ENCODE measurements at places on chromosomes 3 and 15.
A peak's percentile ranks its signal among the peaks of the same experiment; 100 is the strongest.

DNA sequence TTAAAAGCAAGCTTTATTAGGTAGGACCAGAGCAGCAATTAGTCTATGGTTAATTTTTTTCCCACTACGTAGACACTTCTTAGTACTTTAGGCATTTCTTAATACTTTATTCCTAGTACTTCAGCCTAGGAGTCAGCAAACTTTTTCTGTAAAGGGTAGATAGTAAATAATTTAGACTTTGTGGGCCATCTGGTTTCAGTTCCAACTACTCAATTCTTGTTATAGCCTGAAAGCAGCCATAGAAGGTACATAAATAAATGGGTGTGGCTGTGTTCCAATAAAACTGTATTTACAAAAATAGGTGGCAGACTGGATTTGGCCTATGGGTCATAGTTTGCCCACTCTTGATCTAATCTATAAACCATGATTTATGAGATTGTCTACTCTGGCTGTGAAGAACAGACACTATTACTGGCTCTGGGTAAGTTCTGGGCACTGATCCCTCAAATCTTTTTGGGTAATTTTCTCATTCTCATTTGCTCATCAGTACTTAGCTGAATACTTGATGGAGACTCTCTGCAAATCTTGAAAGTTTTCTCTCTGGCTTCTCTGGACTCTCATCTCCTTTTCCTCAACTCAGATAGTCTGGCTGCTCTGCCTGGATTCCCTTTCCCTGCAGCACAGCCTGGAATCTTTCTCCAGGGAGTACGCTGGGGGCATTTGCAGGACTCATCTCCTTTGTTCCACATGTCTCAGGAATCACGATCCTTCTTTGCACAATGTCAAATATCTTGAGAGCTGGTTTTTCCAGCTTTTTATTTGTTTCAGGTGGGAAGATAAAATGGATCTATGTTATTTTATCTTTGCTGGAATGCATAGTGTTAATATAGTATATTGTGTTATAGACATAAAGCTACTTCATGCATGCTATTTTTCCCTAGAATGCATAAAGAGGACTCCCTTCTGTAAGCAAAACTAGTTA lies 524.8 kb upstream of the TBL1XR1 start:
- DNase-seq = no peak

DNA sequence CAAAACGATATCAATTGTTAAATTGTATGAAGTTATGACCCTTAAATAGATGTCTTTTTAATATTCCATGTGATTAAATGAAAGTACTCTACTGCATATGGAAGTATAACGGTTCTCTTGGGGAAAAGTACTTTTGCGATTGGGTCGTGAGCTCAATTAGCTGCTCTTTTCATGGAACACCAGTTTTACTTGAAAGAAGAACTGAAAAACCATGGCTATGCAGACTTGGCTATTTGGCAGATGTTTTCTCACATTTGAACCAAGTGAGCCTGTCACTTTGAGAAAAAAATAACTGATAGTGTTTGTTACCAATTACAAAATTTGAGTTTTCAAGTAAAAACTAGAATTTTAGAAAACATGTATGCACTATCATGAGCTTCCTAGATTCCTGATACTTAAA lies 5.9 kb upstream of the INAFM2 start:
- DNase-seq = no peak

- no peak for DNase-seq
Measured at GRCh38 chr3:49266410-49267095, 10.5 kb downstream of the C3orf62 start.

DNA sequence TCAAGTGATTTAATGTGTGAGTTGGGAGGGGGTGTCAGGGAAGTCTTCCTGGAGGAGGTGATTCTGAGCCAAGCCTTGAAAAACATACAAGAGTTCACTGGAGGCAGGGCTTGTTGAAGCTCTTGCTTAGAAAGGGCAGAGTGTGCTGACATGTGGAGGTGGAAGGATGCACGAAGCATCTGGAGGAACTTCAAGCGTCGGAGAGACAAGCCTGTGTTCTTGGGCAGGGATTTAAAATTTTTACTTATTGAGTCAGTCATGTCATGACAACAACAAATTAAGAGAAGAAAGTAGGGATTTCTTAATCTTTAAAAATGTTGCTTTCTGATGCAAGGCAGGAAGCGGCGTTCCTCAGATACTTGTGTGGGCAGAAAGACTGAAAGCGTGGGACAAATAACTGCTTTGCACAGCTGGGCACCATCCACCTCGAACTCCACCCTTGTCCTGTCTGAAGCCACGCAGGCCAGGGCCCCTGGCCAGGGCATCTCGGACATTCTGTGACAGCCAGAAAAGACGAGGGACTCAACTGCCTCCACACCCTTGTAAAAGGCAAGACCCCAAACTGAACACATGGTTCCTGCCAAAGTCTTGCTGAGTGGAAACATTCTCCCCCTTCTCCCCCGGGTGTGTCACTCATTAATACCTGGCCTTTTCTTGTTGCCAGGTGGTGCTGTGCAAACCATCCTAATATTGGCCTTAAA lies 6.9 kb upstream of the IL16 start:
- peak; percentile 95 for DNase-seq

DNA sequence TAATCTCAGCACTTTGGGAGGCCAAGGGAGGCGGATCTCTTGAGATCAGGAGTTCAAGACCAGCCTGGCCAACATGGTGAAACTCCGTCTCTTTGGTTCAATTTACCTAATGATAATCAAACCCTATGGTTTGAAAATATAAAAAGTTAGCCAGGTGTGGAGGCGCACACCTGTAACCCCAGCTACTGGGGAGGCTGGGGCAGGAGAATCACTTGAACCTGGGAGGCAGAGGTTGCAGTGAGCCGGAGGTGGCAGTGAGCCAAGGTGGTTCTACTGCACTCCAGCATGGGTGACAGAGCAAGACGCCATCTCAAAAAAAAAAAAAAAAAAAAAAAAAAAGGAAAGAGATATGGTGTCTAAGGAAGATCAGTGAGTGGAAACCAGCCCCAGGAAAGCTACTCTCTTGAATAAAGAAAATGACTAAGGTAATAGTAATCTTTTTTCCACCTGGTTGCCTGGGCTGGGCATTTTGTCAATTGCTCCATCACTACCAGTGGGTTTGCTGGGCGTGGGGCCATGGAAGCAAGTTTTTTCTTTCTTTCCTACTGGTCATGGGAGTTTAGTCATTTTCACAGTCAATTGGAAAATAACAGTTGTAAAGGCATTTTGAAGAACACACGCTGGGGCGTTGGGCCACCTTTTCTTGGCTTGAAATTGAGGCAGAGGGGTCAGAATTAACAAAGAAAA lies 387.6 kb upstream of the RGMA start:
- DNase-seq = no peak

DNA sequence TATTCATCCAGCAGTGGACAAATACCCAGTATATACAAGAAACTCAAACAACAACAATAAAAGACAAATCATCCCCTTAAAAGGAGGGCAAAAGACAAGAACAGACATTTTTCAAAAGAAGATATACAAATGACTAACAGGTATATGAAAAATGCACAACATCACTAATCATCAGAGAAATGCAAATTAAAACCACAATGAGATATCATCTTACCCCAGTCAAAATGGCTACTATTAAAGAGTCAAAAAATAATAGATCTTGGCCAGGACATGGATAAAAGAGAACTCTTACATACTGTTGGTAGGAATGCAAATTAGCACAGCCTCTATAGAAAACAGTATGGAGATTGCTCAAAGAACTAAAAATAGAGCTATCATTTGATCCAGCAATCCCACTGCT lies 16.9 kb downstream of the DHX36 start:
- DNase-seq = no peak

- DNase-seq = no peak
Measured at GRCh38 chr15:41778521-41778920, 4.2 kb downstream of the MAPKBP1 start.

GRCh38 chr15:39269821-39270220 lies 311.1 kb upstream of the THBS1 start:
- no peak for DNase-seq

GRCh38 chr3:134696155-134696554 lies 45.3 kb upstream of the KY start:
- no peak for DNase-seq

GRCh38 chr3:61789861-61790260 lies 228.5 kb downstream of the PTPRG start:
- DNase-seq = no peak

GRCh38 chr3:50551054-50551659 lies 16.4 kb downstream of the C3orf18 start:
- DNase-seq = no peak

GRCh38 chr15:88621789-88622604 lies 857 bp downstream of the AEN start:
- DNase-seq = no peak

- no peak for DNase-seq
Measured at GRCh38 chr3:140438736-140439470, 239.0 kb upstream of the TRIM42 start.

- DNase-seq = no peak
Measured at GRCh38 chr3:94693997-94694640, 631.3 kb downstream of the NSUN3 start.

DNA sequence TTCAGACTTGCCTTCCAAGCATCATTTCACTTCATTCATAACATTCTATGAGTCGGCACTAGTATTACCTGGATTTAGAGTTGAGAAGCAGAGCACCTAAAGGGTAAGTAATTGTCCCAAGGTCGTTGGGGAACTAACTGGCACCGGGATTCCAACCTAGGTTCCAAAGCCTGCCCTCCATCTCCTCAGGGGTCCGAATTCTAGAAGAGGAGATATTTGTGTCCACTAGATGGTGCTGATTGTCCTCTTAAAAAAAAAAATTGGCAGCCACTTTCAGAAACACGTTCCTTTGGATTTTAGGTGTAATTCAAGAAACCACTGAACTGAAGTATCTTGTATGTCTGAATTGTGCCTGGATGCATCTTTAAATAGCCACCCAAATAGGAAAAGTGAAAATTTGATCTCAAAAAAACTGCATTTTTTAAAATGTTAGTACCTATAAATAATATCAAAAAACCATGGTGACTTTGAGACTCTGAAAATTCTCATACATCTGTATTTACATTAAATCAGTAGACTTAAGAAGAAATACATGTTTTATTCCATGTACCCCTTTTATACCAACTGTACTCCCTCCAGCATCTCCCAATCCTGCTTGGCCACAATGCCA lies 3.9 kb upstream of the FSIP1 start:
- DNase-seq = no peak

DNA sequence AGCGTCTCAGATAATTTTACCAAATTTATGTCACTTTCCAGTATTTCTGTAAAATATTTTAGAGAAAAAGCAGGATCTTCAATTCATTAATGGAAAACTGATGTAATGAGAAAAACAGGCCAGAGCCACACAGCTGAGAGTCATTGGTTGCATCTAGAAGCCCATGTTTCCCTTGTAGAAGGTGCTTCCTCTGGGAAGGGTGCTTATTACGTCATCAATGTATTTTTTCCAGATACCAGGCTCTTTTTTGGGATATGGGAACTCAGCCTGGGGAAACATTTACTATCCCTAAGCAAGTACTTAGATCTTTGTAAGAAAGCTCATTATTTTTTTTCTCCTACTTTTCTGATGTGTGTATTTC lies 89.1 kb upstream of the PHLDB2 start:
- DNase-seq = peak; percentile 34

DNA sequence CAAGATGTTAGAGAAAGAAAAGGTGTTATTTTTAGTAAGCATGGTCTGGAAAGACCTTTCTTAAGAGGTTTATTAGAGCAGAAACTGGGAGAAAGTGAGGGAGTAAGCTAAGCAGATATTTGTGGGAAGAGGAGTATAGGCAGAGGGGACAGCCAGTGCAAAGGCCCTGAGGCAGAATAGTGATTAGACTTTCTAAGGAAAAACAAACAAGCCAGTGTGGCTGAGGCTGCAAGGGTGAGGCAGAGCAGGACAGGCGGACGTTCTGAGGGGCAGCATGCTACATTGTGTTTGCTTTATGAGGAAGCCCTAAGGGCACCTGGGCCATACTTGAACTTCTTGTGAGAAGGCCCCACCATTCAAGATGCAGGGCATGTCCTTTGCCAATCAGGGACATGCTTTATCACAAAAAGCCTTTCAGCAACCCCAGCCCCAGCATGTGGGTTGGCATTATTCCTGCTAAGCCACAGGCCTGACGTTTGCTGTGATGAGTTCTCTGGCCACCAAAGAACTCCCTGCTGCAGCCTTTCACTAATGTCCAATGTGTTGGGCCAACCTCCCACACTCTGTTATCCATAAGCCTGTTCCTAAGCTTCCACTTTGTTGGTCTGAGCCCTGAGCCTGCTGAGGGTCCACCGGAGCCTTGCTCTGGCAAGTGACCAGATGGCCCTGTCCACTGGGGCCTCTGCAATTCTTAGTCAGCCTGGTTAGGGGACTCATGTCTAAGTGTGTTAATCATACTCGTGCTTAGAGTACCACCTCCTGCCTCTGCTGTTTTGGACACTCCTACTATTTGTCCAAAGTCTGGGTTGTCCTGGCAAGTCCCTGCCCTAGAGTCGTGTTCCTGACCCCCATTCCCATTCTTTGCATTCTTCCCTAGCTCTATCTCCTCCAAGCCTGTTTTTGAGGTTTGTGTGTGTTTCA lies 209.9 kb upstream of the CTNNB1 start:
- no peak for DNase-seq

- DNase-seq = peak; percentile 37
Measured at GRCh38 chr15:68819495-68820294, 1.0 kb downstream of the ANP32A start.

- no peak for DNase-seq
Measured at GRCh38 chr3:138404121-138404520, 30.3 kb upstream of the ESYT3 start.

GRCh38 chr3:64190517-64191515 lies 34.5 kb downstream of the PRICKLE2 start:
- peak; percentile 92 for DNase-seq

GRCh38 chr3:176526225-176526624 lies 671.1 kb downstream of the TBL1XR1 start:
- no peak for DNase-seq

DNA sequence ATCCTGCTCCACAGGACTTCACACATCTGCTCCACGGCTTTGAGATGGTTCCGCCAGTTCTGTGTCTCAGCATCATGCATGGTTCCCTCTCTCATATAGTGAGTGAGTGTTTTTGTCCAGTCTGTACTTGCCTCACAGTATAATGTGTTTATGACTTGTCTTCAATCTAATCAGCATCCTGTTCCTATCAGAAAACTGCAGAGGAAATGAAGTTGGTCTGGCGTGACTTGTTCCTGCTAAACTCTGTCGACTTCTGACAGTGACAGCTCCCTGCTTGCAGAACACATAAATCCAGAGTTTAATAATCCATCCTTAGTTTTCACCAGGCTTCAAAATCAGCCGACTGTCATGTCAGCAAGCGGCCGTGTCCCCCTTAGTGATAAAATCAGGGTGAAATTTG lies 222.3 kb downstream of the SLCO3A1 start:
- DNase-seq = no peak

DNA sequence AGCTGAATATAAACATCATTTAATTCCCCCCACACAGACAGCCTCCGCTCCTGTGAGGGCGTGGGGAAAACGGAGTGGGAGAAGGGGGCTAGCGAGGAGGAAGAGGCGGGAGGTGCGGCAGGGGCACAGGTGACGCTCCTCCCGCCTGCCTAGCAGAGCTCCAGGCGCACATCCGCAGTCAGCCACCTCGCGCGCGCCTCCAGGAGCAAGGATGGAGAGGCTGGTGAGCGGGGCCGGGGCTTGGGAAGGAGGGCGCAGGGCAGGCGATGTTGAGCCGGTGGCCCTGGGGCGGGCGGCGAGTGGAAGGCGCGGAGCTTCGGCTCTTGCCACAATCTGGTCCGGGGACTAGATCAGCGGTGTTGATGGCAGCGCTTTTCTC lies at the start of gene CD200:
CD200 (plus strand) TSS at position 155 of the 379 bp plus-strand sequence; CDS start at position 212, 57 bp downstream.
- DNase-seq = peak; percentile 9

Data from foreskin fibroblast (primary cell).